ENCODE measurements at places on chromosomes 3 and 15. TPM values are rescaled to one million over a fixed set of nuclear protein-coding genes. Genes with fewer than 3 reads are reported as not detected.

Gene AADACL2
- not detected for total RNA-seq

Gene VWA5B2
- total RNA-seq, result 1.2 TPM

- no peaks in the 10 kb centered on the region for H3K27me3 ChIP-seq
- H3K27ac ChIP-seq, result no peak overlapping the region
- H3K4me3 ChIP-seq, result no peak overlapping the region
- DNase-seq, result peak; percentile 43
These were observed 16.5 kb upstream of the MUSTN1 start for GRCh38 chr3:52851348-52851747.

- DNase-seq, result no peak
- H3K27me3 ChIP-seq, result no peaks in the 10 kb centered on the region
- H3K36me3 ChIP-seq, result no peaks in the 10 kb centered on the region
- no peak overlapping the region for H3K4me3 ChIP-seq
These were observed 36.2 kb upstream of the COL6A6 start for GRCh38 chr3:130480736-130481135.

- no peak for DNase-seq
- no peak overlapping the region for H3K4me3 ChIP-seq
- no peaks in the 10 kb centered on the region for H3K36me3 ChIP-seq
- no peaks in the 10 kb centered on the region for H3K27me3 ChIP-seq
These were observed 87.8 kb upstream of the SEC13 start for GRCh38 chr3:10408680-10409079.

DNA sequence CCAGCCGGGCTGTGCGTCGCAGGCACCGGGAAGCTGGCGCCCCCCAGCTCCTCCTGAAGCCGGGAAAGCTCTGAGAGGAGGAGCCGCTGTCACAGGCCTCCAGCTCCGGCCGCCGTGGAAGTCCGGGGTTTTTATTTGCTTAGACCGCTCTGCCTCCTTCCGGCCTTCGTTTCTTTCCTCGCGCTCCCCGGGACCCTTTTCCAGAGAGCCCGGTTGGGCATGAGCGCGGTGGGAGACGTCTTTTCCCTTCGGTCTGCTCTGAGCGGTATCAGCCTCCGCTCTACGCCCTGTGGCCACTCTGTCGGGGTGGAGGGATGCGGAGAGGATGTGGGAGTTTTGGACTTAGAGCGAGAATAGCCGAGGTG, 559 bp downstream of the SENP5 start:
- peak overlapping the region; percentile 89 for H3K4me3 ChIP-seq
- H3K27ac ChIP-seq, result peak overlapping the region; percentile 94
- H3K4me1 ChIP-seq, result peaks cover 24% of the 10 kb centered on the region
- no peak for DNase-seq

- H3K27me3 ChIP-seq, result no peaks in the 10 kb centered on the region
- H3K27ac ChIP-seq, result no peak overlapping the region
- no peaks in the 10 kb centered on the region for H3K4me1 ChIP-seq
- H3K36me3 ChIP-seq, result no peaks in the 10 kb centered on the region
- no peak for DNase-seq
These were observed 609.2 kb upstream of the ZNF385D start for GRCh38 chr3:22360164-22360563.

GRCh38 chr15:35624881-35625280, 78.9 kb upstream of the DPH6 start:
- H3K4me1 ChIP-seq, result peaks cover 4% of the 10 kb centered on the region
- H3K36me3 ChIP-seq, result no peaks in the 10 kb centered on the region
- DNase-seq, result no peak
- H3K27ac ChIP-seq, result no peak overlapping the region
- no peak overlapping the region for H3K4me3 ChIP-seq

GRCh38 chr3:78940626-78941025, 827.2 kb downstream of the ROBO1 start:
- no peaks in the 10 kb centered on the region for H3K4me1 ChIP-seq
- no peak overlapping the region for H3K4me3 ChIP-seq
- no peaks in the 10 kb centered on the region for H3K36me3 ChIP-seq
- H3K27ac ChIP-seq, result no peak overlapping the region
- no peaks in the 10 kb centered on the region for H3K27me3 ChIP-seq
- DNase-seq, result no peak

DNA sequence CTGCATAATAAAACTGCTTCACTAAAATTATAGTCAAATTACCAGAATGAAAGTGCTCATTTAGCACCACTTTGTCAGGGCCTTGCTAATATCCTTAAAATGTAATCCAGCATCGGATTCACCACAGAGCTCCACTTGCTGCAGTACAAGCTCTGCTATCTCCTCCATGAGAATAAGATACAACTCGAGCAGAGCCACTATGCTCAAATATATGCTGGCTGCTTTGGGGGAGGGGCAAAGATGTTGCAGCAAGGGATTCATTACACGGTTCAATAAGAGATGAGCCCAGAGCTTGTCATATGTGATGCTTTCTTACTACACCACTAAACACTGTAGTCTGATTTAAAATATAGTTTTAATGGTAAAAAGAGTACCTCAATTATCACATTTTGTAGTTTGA, 72.2 kb downstream of the DLG1 start:
- H3K4me1 ChIP-seq, result peaks cover 26% of the 10 kb centered on the region
- H3K36me3 ChIP-seq, result no peaks in the 10 kb centered on the region
- no peak overlapping the region for H3K4me3 ChIP-seq
- DNase-seq, result no peak

DNA sequence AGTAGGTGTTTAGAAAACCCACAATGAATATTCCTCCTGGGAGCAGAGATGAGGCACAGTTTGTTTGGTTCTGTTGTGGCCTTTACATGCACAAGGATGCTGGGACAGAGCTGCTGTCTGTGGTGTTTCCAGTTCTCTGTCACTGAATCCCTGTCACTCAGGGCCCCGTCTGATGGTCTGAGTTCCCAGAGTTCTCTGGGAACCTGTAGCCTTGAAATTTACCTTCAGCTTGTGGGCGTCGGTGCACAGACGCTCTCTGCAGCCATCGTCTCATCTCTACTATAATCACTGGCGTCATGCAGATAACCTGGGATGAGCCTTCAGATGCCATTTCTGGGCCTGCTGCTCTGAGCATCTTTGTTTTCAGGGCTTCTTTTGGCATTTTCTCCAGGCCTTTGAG, 81.9 kb downstream of the LRRK1 start:
- no peak for DNase-seq
- H3K4me1 ChIP-seq, result no peaks in the 10 kb centered on the region
- H3K27me3 ChIP-seq, result no peaks in the 10 kb centered on the region
- H3K36me3 ChIP-seq, result no peaks in the 10 kb centered on the region

GRCh38 chr15:67119238-67119846, 53.9 kb downstream of the SMAD3 start:
- DNase-seq, result peak; percentile 7
- H3K36me3 ChIP-seq, result no peaks in the 10 kb centered on the region
- peaks cover 64% of the 10 kb centered on the region for H3K4me1 ChIP-seq
- peak overlapping the region; percentile 91 for H3K27ac ChIP-seq
- no peaks in the 10 kb centered on the region for H3K27me3 ChIP-seq
- no peak overlapping the region for H3K4me3 ChIP-seq

DNA sequence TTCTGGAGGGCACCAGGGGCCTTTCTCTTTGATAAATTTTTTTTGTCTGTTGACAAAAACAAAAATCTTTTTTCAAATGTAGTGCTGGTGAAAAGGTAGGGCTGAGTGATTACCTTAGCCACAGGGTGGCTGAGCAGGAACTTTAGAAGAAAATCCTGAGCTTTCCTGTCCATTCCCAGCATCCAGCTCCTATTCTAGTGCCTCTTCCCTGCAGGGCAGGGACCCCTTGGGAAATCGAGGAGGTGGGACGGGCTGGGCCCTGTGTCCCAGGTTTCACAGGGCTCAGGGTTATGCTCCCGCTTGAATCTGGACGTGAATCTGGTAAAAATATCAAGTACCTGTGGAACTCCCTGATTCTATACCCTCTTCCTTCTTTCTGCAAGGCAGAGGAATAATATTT, 31.7 kb downstream of the EDEM1 start:
- peaks cover 38% of the 10 kb centered on the region for H3K36me3 ChIP-seq
- H3K4me3 ChIP-seq, result no peak overlapping the region
- peaks cover 21% of the 10 kb centered on the region for H3K4me1 ChIP-seq
- no peaks in the 10 kb centered on the region for H3K27me3 ChIP-seq
- no peak for DNase-seq

GRCh38 chr3:141011232-141011996, 39.7 kb upstream of the SPSB4 start:
- H3K4me3 ChIP-seq, result no peak overlapping the region
- no peak overlapping the region for H3K27ac ChIP-seq
- no peaks in the 10 kb centered on the region for H3K4me1 ChIP-seq
- H3K36me3 ChIP-seq, result no peaks in the 10 kb centered on the region
- peak; percentile 72 for DNase-seq

- peak overlapping the region; percentile 24 for H3K27ac ChIP-seq
- peaks cover 44% of the 10 kb centered on the region for H3K4me1 ChIP-seq
- no peaks in the 10 kb centered on the region for H3K36me3 ChIP-seq
- DNase-seq, result no peak
- no peaks in the 10 kb centered on the region for H3K27me3 ChIP-seq
These were observed 2.5 kb downstream of the BAHD1 start for GRCh38 chr15:40443255-40443654.

DNA sequence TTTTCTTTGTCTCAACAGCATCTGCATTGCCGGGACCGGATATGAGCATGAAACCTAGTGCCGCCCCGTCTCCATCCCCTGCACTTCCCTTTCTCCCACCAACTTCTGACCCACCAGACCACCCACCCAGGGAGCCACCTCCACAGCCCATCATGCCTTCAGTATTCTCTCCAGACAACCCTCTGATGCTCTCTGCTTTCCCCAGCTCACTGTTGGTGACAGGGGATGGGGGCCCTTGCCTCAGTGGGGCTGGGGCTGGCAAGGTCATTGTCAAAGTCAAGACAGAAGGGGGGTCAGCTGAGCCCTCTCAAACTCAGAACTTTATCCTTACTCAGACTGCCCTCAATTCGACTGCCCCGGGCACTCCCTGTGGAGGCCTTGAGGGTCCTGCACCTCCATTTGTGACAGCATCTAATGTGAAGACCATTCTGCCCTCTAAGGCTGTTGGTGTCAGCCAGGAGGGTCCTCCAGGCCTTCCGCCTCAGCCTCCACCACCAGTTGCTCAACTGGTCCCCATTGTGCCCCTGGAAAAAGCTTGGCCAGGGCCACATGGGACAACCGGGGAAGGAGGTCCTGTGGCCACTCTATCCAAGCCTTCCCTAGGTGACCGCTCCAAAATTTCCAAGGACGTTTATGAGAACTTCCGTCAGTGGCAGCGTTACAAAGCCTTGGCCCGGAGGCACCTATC, 5.0 kb downstream of the NUTM1 start:
- peaks cover 4% of the 10 kb centered on the region for H3K4me1 ChIP-seq
- no peaks in the 10 kb centered on the region for H3K36me3 ChIP-seq
- no peak overlapping the region for H3K4me3 ChIP-seq
- H3K27me3 ChIP-seq, result no peaks in the 10 kb centered on the region
- DNase-seq, result no peak

Measured in upper lobe of left lung (tissue), 6 donors.